ENCODE measurements at places on chromosomes 11 and 22.

DNA sequence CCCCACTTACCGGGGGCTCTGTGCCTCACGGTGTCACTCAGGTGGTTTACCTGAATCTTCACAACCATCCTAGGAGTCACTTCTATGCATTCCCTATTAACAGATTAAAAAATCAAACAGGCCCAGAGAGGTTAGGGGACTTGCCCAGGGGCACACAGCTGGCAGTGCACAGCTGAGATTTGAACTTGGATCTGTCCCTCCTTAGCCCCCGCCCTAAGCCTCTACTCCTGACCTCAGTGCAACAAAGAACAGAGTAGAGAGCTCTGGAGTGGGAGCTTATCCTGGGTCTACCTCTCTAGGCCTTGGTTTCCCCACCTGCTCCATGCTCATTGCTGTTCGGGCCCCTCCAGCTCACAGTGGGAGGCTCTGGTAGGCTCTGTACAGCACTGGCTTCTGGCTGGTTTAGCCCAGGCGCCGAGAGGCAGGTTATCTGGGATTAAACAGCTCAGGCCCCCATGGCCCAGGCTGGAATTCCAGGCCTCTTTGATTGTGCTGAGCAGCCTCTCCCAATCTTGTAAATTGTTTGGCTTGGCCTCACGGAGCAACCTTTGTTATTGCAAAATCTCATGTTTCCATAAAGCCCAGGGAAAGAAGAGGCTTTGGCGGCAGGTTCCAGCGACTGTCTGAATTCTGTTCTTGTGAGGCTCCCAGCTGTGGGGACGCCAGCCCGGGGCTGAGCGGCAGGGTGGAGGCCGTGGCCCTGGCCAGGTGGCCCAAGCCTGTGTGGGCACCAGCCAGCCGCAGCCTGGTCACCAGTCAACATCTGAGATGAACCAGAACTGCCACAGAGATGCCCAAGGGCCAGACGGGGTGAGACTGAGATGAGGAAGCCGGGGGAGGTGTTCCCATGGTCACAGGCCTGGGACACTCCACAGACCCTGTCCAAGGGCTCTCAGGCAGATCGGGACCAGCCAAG, 28.9 kb upstream of the SHISAL1 start:
- no peak for DNase-seq

- peak; percentile 72 for DNase-seq
Measured at GRCh38 chr22:36350751-36351594, 36.8 kb downstream of the MYH9 start.

DNA sequence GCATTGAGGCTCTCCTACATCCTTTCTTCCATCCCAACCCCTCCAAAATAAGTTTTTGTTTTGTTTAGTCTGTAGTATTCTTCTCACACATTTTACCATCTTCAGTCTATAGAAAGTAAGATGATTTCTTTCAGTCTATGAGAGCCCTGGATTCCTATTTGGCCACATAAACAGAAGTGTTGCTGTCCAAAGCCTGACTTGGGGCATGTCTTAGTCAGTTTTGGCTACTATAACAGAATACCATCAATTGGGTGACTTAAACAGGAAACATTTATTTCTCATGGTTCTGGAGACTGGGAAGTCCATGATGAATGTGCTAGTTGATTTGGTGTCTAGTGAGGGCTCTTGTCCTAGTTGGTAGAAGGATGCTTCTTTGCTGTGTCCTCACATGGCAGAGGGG, 146.8 kb upstream of the DDI1 start:
- DNase-seq = no peak

GRCh38 chr11:58923300-58923788, 15.9 kb upstream of the GLYATL1 start:
- no peak for DNase-seq

DNA sequence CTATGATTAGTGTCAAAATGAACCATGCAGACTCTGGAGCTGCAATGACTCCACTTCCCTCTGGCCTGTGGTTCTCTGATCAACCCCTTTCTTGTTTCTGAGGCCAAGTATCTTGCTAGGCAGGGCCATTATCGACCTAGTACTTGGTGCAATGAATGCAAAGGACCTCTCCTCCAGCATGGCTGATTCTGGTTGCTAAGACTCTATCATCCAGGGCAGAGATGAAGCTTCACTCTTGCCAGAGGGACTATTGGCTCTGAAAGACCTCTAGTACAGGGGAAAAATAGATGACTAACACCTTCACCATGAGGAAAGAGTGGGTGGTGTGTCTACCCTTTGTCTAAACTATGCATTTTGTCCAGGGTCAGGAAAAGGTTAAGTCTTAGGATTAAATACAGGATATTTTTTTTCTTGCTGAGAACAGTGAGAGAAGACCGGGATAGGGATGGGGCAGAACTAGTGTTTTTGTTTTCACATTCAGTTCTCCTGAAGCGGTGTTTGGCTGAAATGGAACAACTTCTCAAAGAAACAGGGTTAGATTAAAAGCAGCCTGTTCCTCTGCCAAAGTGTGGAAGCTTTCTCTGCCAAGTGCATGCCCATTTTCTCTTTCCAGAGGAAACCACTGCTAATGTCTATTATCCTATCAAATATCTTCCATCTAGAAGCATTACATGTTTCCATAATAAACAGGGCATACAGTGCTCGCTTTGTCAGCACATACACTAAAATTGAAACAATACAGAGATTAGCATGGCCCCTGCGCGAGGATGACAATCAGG, 5.0 kb upstream of the MTFP1 start:
- DNase-seq = no peak

- peak; percentile 92 for DNase-seq
Measured at GRCh38 chr11:62805076-62805892, at the start of gene NXF1. TSS of gene NXF1 (minus strand) at chr11:62805440. CDS start at chr11:62805356, 84 bp downstream.

- DNase-seq = no peak
Measured at GRCh38 chr11:58998480-58999290, 59.4 kb downstream of the GLYATL1 start.

DNA sequence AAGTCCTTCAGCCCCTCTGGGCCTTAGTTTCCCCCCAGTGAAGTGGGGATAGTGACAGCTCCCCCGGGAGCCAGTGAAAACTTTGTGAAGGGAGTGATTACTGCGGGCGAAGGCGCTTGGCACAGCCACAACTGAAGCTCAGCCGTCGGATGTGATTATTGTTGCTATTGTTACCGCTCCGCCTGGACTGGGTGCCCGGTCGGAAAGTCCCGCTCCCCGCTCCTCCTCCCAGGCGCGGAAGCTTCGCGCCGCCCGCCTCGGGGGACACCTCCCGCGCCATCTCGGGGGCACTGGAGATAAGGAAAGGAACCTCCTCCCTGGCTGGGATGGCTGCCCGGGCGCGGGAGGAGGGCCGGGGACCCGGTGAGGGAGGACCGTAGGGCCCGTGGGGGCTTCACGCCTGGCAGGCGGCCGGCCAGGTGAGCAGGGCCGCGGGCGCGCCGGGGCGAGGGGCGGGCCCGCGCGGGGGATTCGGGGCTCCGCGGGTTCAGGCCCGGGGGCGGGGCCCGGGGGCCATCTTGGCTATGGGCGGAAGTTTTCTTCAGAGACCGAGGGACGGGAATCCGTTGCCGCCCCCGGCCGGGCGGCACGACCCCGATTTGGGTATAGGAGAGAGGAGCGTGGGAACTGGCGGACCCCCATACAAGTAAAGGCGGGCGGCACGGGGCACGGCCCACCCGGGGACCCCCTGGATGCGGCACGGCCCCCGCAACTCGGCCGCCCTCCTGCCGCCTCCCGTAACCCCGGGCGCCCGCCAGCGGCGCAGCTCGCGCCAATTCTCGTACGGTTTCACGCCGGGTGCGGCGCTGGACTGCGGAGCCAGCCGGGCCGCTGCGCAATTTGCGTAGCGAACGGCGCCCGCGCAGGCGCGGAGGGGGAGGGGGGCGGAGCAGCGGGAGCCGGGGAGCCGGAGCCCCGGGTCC, at the start of gene GPR137:
GPR137 (plus strand) TSS at position 887 of the 923 bp plus-strand sequence. CDS start 677 bp downstream, outside the sequence.
- DNase-seq = peak; percentile 78

- no peak for DNase-seq
Measured at GRCh38 chr11:65491163-65491465, 7.7 kb upstream of the MALAT1 start.

Data from spinal cord (tissue), 10 donors.